ENCODE measurements at places on chromosomes 1 and 21.

DNA sequence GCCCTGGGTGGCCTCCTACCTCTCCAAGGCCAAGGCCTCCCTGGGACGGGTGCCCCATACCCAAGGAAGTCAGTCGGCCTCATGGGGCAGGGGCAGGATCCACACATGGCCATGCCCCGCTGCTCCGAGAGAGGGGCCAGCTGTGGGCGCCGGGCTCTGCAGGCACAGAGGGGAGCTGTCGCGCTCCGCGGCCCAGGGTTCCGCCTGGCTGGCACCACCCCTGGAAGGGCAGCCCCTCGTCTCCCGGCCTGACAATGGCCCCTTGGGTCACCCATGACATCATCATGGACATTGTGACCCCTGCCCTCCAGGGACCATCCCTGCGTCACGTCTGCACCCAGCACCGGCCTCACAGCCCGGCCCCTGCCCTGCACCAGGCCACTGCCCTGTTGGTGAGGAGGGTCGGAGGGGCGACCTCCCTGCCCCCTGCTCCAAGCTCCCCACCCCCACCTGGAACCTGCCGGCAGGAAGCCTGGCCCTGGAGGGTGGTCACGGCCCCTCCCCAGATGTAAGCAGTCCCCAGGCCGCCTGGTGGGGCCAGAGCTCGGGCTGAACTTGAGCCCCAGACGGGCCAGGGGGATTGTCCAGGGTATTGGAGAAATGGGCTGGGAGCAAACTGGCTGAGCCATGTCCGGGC lies 5.8 kb downstream of the TTLL10 start:
- DNase-seq, result no peak

- DNase-seq, result no peak
Measured at GRCh38 chr1:192363177-192363576, 46.4 kb downstream of the RGS21 start.

DNA sequence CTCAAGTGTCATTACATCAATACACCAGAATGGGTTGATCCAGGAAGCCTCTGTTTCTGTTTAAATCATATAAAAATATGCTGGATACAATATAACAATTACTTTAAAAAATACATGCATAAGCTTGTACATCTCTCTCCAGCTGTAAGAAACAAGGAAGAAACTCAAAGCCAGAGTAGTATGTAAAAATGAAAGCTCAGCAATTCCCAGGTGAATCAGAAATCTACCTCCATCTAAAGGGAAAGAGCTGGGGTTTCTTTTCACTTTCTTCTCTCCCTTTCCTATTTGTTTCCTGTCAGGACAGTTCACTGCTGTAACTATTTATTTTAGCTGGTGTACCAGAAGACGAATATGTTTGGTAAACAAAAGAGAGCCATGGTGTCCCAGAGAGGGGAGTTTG lies 301.0 kb upstream of the C1orf87 start:
- no peak for DNase-seq

DNA sequence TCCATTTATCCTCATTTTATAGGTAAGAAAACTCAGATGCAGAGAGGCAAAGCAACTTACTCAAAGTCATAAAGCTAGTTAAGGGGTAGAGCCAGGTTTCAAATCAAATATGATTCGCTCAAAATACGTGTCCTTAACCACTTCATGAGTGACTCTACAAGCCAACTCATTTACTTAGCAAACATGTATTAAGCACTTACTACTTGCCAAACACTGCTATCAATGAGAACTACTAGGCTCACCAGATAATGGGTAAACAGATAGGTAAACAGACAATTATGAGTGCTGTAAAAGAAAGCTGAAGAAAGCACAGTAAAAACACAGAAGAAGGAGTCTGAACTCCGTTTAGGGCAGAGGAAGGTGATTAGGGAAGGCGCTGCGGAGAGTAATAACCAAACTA lies 65.9 kb downstream of the WDR64 start:
- no peak for DNase-seq

DNA sequence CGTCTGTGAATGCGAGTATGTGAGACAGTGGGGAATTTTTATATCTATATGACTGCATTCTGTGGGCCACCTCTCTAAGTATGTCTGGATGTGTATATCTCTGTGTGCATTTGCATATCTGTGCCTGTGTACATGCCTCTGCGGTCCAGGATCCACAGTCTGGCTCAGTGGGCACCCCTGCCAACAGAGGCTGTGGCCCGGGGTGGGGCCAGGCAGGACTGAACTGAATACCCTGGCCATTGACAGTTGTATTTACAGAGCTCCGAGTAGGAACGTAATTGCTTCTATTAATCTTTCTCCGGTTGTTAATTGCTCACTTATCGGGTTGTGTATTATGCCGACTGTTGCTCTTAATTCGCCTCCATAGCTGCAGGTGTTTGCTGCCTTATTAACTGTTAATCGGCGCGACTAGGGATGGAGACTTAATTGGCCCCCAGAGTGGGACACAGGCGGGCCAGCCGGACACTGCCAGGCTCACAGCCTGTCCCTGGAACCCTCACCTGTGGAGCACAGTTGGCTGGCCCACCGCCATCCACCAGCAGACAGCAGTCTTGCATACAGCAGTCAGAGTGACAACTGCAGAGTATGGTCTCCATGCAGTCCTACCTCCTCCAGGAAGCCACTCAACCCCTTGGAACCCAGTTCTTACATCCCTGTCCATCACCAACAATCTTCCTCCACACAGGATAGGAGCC lies 22.4 kb upstream of the ADGRB2 start:
- DNase-seq, result no peak

DNA sequence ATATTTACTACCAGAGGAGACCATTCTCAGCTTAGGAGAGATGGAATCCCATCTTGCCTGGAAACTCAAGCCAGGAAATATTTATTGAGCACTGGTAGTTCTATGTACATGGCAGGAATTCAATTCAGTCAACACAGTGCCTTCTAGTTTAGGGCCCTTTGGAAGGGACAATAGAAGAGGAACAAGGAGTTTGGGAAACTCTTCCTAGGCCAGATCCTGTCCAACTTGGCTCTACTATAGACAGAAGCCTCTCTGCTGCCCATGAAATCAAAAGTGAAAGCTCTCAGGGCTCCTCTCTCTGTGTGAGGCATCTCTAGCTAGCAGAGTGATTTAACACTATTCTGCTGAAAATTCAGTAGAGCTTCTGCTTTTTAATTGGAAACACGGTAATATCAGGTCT lies 244.6 kb upstream of the MAP1LC3C start:
- DNase-seq, result no peak

- no peak for DNase-seq
Measured at GRCh38 chr1:61157468-61157987, 75.2 kb downstream of the NFIA start.

- no peak for DNase-seq
Measured at GRCh38 chr1:177311111-177311510, 140.4 kb downstream of the BRINP2 start.

GRCh38 chr1:17908945-17909344 lies 153.8 kb downstream of the ACTL8 start:
- no peak for DNase-seq

- DNase-seq, result no peak
Measured at GRCh38 chr1:103283841-103284669, 175.7 kb upstream of the COL11A1 start.

DNA sequence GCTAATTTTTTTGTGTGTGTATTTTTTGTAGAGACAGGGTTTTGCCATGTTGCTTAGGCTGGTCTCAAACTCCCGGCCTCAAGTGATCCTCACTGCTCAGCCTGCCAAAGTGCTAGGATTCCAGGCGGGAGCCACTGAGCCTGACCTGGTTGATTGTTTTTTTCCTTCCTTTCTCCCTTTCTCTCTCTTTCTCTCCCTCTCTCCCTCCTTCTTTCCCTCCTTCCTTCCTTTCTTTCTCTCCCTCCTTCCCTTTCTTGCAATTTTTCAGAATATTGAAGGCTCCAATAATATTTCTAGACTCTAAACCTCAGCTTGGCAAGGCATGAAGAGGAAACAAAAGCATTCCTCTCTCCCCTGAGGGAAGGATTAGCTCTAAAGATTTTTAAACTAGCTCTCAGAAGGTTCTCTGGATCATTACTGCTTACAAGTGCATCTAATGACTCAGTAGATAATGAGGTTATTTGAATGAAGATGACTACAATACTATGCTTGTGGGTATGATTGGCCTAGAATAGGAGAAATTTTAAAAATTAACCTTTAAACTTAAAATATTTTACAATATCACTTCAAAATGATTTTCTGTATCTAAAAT lies 68.5 kb upstream of the GADD45A start:
- DNase-seq, result no peak

DNA sequence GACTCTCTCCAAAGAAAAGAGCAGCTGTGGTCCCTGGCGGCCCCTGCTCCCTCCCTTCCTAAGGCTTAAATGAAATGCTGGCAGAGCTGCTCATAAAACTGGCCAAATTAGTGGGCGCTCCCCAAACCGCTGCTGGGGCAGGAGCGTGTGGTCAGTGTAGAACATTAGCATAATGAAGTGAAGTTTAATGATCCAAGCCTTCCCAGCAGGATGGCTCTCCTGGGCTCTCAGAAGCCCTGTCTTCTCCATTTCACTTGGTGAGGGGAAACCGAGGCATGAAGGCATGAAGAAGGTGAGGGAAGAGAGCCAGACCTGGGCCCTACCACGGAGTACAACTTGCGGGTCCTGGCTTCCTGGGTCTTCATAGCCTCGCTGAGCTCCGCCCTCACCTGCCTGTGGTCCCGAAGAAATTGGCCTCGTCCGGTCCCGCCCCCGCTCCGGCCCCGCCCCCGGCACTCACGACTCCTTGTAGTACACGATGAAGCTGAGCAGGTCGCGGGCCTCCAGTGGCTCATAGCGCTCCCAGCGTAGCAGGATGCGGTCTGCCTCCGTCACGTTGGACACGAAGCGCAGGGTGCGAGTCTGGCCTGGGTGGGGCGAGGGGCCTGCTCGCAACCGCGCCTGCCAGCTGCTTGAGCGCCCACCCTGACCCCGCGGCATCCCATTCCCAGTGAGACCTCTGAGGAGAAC lies 10.3 kb downstream of the INSRR start:
- DNase-seq, result no peak

DNA sequence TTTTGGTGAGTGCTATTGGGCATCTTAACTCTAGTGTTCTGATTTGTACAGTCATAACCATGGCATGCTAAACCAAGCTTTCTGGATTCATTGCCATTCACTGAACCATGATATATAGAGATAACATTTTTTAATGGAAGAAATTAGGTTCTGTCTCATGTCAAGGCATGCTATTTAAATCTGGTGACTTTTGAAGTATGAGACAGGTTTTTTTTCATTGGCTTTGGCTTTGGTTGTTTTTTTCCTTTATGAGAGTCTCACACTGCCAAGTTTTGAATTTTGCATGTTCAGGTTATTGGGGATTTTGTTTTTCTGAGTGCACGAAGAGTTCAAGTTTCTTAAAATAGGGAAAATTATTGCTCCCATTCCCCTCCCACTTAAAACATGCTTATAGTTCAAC lies 141.3 kb upstream of the ADAMTS5 start:
- no peak for DNase-seq

- no peak for DNase-seq
Measured at GRCh38 chr1:70906800-70907199, 140.8 kb downstream of the PTGER3 start.

DNA sequence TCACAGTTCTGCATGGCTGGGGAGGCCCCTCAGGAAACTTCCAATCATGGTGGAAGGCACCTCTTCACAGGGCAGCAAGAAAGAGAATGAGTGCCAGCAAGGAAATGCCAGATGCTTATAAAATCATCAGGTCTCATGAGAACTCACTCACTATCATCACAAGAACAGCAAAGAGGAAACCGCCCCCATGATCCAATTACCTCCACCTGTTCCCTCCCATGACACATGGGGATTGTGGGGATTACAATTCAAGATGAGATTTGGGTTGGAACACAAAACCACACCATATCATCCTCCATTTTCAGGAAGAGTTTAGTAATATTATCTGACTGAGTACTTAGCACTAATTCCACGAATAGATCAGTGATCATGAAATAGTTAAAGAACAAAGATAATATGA lies 244.2 kb downstream of the LMO4 start:
- DNase-seq, result no peak

- no peak for DNase-seq
Measured at GRCh38 chr1:32706491-32706890, 3.9 kb upstream of the SYNC start.

DNA sequence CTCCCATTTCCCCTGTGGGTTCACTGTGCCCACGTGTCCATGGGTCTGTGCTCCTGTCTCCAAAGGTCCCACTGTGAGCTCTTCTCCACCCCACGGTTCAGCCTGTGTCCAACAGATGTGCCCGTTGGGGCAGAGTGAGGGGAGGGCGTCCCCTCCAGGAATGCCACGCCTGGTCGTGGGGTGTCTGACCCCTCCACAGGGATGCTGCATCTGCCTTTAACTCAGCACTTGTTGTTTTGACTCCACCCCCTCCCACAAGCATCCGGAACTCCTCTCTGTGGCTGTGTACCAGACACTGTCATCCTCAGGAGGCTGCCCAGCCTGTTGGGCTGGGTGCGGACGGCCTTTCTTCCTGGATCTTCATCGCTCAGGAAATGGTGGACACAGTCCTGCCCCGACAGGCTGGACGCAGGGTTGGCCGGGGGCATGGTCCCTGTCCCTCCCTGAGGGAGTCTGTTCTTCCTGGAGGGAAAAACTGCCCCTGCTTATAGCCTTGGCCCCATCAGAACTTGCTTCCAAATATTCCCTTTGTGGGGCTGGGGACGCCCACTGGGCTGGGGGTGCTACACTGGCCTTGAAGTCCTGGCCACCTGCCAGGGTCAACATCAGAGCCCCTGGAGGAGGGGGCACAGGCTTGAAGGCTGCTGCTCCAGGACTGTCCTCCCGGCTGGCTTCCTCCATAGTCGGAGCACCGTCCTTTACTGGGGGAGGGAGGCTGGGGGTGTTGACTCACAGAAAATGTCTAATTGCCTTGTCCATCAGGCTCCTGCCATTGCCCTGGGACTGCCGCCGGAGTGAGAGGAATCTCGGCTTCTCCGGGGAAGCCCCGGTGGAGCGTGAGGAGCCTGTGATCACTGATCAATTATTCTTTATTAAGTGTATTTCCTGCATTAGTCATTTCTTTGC lies 182.0 kb upstream of the C1orf174 start:
- DNase-seq, result no peak

GRCh38 chr1:100585786-100586185 lies 47.8 kb downstream of the GPR88 start:
- no peak for DNase-seq

- no peak for DNase-seq
Measured at GRCh38 chr1:9202240-9202870, 32.2 kb upstream of the H6PD start.

DNA sequence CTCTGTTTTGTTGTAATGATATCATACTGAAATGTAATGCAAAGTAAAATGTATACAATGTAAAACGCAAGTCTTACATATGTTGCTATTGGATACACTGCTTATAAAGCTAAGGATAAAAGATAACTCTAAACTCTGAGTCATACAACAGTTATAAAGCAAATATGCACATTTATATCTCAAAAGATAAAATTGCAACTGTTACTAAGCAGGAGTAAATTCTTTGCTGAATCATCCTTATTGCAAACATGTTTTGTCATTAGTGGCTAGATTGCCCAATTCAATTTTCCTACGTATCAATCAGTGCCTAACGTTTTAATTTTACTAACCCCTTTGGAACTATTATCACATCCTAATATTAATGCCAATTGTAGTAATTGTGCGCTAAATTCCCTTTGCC lies 762.9 kb downstream of the LTN1 start:
- peak; percentile 4 for DNase-seq
